Hematopoietic multipotent progenitor cell treated with erythropoietin and hydrocortisone succinate and interleukin-3 and kit ligand, for 4 days (in vitro differentiated cells): ENCODE measurements at places on chromosomes 2 and 18.

DNA sequence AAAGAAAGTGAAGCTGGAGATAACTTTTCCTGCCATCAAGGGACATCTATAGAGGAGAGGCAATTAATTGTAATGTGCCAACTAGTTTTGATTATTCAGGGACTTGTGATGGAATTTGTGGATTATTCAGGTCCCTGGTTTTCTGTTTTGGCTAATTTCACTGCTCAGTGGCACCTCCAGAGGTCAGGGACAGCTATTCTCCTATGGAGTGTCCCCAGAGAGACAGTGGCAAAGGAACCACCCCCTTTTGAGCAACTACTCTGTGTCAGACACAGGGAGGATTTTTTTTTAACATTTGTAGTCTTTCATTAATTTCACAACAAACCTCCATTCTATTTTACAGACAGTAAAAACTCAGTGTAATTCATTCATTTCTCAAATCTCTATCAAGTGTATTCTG, 206.0 kb upstream of the SPRED2 start:
- DNase-seq = peak; percentile 13

GRCh38 chr18:8835521-8835953, 130.2 kb downstream of the MTCL1 start:
- peak; percentile 95 for DNase-seq

DNA sequence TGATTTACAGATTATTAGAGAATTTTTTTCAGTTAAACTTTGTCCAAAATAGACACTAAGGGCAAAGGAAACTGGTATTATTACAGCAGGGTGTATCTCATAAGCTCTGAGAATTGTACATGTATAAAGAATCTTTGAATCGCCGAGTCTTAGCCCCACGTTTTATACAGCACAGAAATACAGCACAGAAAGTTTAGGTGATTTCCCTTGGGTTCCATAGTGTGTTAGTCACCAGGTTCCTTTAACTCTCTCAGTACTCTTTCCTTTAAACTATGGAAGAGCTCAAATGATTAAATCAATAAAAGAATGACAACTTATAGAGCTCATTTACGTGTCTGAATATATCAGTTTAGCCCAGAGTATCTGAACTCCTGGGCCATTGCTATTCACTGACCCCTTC, 256.8 kb downstream of the NEDD4L start:
- DNase-seq = no peak

- DNase-seq = no peak
Observed at GRCh38 chr2:159154366-159154765, 132.1 kb downstream of the WDSUB1 start.

- DNase-seq = no peak
Observed at GRCh38 chr2:138536302-138536701, 34.7 kb downstream of the SPOPL start.

GRCh38 chr2:95271381-95271971, 2.8 kb upstream of the PROM2 start:
- no peak for DNase-seq

DNA sequence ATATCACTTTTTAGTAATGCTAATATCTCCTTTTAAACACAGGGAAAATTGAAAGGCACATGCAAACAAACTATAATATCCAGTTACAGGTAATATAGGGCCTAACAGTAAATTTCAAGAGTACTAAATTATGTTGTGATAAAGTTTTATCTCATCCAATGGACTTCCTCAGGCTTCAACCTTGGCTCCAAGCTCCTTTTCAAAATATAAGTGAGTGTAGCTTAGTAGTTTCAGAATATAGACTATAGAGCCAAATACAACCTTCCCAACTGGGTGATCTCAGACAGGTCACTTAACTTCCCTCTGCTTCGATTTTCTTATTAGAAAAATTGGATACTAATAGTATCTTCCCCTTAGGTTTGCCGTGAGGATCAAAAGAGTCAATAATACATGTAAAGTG, 93.5 kb upstream of the PARD3B start:
- DNase-seq = no peak

DNA sequence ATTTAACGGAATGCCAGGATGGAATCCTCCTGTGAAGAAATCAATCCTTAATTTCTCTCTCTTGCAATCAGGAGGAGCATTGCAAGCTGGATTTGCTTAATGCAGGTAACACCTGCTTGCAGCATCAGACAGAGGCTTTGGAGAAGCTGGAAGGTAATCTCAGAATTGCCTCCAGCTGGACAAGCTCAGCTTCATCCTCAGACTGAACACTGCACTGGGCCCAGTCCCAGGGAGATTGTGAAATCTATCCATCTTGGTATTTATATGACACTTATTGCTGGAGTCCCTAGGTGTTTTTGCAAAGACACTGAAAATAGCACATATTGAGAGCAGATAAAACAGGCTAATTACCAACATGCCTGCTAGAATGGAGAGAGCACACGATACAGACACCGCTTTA, 179.4 kb upstream of the SESTD1 start:
- no peak for DNase-seq

GRCh38 chr2:6930923-6931647, 13.9 kb downstream of the RNF144A start:
- no peak for DNase-seq

GRCh38 chr18:45034179-45034578, 353.5 kb downstream of the SETBP1 start:
- DNase-seq = no peak

- DNase-seq = peak; percentile 85
Observed at GRCh38 chr18:11154368-11154989, 5.1 kb upstream of the PIEZO2 start.

GRCh38 chr2:207835805-207836204, 66.1 kb upstream of the FZD5 start:
- no peak for DNase-seq

DNA sequence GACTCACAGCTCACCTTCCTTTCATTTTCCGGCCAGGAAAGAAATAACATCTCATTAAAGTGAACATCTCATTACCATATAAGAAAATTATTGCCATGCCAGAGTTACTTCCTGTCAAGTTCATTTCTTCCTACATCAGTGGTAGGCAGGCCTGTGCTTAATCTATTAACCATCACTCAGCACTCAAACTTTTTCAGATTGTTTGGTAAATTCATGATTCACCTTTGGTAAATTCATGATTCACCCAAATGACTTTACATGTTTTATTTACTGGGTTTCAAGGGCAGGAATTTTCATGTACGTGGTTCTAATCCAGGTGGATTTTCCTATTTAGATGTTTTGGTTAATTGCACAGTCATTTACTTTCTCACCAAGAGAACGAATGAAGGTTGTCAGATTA, 116.5 kb downstream of the CSRNP3 start:
- DNase-seq = no peak

DNA sequence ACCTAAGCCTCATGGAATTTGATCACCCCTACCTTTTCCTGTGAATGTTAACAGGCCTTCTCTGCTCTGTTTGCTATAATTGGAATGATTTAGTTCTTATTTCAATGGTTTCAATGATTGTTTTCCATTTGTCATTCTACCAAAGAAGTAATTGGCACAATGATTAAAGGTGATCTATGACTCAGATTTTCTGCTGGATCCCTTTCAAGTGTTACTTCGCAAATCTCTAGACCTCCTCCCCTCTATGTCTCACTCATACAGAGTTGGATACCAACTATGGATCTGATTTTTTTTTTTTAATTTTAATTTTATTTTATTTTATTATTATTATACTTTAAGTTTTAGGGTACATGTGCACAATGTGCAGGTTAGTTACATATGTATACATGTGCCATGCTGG, 29.6 kb upstream of the FAM117B start:
- DNase-seq = no peak

DNA sequence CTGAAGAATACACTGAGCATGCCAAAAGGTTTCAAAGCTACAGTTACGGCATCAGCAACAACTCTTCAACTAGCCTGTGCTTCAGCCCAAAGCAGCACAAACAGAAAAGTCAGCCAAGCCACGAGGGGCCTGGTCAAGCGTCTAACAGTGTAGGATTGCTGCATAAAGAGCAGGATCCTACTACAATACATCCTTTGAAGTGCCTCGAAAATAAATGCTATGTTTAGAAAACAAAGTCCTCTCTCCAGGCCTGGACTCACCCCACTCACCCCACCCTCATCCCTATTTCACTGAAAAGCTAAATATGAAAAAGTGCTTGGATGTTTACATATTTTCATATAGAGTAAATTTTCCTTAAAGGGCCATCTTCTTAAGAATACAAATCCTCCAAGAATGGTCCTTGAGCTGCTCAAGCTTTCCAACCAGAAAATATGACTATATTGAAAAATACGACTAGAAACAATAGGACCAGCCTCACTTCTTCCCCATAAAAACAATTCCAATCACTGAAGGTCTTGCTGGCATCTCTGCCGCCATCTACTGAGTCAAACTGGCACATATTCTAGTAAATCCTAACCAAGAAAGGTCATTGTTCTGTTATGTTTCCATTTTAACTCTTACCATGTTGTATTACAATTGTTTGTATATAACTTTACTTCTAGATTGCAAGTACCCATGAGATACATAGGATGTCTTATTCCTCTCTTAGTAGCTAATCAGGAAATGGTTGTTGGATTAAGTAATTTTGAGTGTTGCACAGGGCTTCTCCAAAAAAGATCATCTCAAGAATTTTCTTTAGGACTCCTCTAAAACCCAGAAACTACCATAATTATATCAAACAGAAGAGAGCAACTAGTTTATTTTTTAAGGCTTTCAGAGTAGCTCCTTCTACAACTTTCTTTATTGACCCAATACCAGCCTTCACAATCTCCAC, 63.6 kb downstream of the CLHC1 start:
- DNase-seq = peak; percentile 86

- no peak for DNase-seq
Observed at GRCh38 chr2:109454765-109455394, 158.9 kb downstream of the SEPTIN10 start.

DNA sequence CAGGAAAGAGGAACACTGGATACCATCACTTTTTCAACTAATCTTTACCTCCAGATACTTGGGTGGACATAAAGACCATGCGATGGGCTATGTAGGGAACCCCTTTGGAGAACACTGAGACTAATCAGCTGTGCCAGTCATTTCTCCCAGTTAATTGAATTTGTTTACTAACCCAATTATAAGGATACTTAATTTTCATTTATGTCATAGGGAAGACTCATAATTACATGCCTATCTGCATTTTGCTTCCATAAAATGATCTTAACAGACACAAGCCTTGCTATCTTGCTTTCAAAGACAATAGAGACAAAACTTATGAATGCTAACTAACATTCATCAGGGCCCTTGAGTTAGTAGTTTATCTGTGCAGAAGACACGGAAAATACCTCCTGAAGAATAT, 68.9 kb upstream of the CAVIN2 start:
- no peak for DNase-seq

- no peak for DNase-seq
Observed at GRCh38 chr2:78431241-78431640, 594.3 kb upstream of the REG3G start.

DNA sequence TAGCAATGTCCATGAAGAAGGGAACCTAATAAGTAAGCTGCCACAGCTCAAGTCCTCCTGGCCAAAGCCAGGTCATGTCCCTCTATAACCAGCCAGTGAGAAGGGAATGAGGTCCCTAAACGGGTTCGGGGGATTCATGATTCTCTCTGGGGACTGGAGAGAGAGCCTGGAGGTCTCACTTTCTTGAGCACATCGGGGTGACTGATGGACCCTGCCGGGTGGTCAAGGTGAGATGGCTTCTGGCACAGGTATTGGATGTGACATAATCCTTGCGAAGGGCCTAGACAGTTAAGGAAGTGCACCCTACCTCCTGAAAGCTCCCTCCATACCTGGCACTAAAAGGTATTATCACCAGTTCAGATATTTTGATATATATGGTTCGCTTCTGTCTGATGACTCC, 45.7 kb downstream of the HRH4 start:
- DNase-seq = no peak

- DNase-seq = no peak
Observed at GRCh38 chr18:54973046-54973445, 13.8 kb upstream of the CCDC68 start.

- no peak for DNase-seq
Observed at GRCh38 chr2:212245880-212246279, 292.7 kb downstream of the ERBB4 start.

DNA sequence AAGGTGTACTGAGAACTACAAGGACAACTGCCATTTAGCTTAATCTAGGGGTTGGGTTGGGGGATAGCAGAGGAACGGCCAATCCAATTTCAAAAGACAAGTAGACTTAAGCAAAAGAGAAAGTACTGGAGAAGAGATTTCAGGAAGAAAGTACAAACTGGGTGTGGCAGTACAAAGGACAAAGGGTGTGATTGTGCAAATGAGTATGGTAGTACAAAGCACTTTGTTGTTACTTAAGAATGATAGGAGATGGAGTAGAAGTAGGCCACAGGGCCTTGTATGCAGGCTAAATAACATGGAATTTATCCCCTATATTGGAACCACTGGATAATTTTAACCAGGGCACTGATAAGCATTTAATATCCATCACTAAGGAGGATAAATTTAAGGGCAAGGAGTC, 4.7 kb upstream of the ORC2 start:
- peak; percentile 26 for DNase-seq

DNA sequence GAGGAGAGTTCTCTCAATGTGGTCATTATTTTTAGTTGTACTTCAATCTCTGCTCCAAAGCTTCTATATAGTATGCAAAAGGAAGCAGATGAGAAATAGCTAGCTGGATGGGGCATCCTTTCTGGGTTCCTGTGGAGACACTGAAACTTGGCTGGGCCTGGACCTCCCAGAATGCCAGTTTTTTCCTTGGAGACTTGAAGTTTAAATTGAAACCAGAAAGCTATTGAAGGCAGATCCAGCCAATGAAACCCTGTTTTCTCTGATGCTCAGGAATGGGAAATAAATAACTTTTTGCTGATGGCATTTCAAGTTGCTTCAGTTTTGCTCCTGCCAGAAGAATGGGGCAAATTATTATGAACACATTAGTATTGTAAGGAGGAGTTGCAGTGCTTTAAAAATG, 2.9 kb downstream of the SETBP1 start:
- no peak for DNase-seq

DNA sequence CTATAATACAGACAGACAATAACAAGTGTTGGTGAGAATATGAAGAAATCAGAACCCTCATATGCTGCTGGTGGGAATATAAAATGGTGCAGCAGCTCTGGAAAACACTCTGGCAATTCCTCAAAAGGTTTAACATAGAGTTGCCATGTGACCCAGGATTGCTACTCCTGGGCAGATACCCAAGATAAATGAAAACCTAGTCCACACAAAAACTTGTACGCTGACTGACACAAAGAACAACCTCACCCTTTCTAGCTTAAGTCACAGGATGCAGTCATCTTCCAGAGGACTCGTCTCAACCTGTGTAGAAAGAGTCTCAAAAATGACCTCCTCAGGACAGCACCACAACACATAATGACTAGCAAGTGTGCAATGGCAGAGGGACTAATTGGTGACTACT, 71.6 kb upstream of the ACAA2 start:
- no peak for DNase-seq
